ENCODE measurements at places on chromosomes 6 and 20. TPM values are rescaled to one million over a fixed set of nuclear protein-coding genes. Genes with fewer than 3 reads are reported as not detected.

Gene PAK5
- total RNA-seq: not detected

Gene EDN1
- 2.0 TPM for total RNA-seq

Gene TAGAP
- not detected for total RNA-seq

Gene TP53TG5
- total RNA-seq: under 0.01 TPM

Gene PET117
- total RNA-seq: 11.1 TPM

Gene DLL1
- total RNA-seq: 0.46 TPM

Gene BTN3A1
- total RNA-seq: 26.3 TPM

Gene AKAP12
- 67.4 TPM for total RNA-seq

Gene ASF1A
- 11.7 TPM for total RNA-seq

Gene OOEP
- total RNA-seq: not detected

Gene MUC21
- total RNA-seq: not detected

Gene NMBR
- total RNA-seq: not detected

Gene CLIC5
- total RNA-seq: not detected

Gene STMND1
- total RNA-seq: not detected

Gene RFX6
- not detected for total RNA-seq

Gene MRPS26
- 44.7 TPM for total RNA-seq

Gene SPTLC3
- total RNA-seq: 2.8 TPM

Gene KCNQ5
- 1.7 TPM for total RNA-seq

Gene GGTLC1
- not detected for total RNA-seq

Gene JARID2
- 9.0 TPM for total RNA-seq

Gene SPO11
- not detected for total RNA-seq

Gene KIAA1755
- 1.9 TPM for total RNA-seq

Gene SAPCD1
- 0.28 TPM for total RNA-seq

Gene MRAP2
- 0.65 TPM for total RNA-seq

Gene TOMM6
- total RNA-seq: 59.4 TPM

Gene SUMO4
- total RNA-seq: 1.3 TPM

Gene DDX43
- 0.55 TPM for total RNA-seq

Gene POU5F1
- total RNA-seq: 0.09 TPM

Gene COL11A2
- total RNA-seq: 0.14 TPM

Gene GJA10
- total RNA-seq: not detected

Gene DCBLD1
- total RNA-seq: 50.5 TPM

Gene CST2
- total RNA-seq: 0.71 TPM

Gene HRH3
- not detected for total RNA-seq

Gene BMP2
- 8.8 TPM for total RNA-seq

Gene CDH22
- total RNA-seq: not detected

Gene CUL7
- 49.3 TPM for total RNA-seq

Gene EEF1A2
- total RNA-seq: 3.0 TPM

Gene TP53INP2
- total RNA-seq: 2.2 TPM

Gene HFE
- total RNA-seq: 13.7 TPM

Gene C4A
- total RNA-seq: 11.3 TPM

Gene SLC22A3
- total RNA-seq: 3.0 TPM

Gene CNPY3
- total RNA-seq: 21.9 TPM

Gene NEU1
- 88.7 TPM for total RNA-seq

Gene FAM209B
- not detected for total RNA-seq

Gene CLVS2
- total RNA-seq: under 0.01 TPM

Gene BANF2
- not detected for total RNA-seq

Gene UNC5CL
- total RNA-seq: 0.09 TPM

Gene SLC52A3
- total RNA-seq: not detected

Gene HLA-DPB1
- 2.3 TPM for total RNA-seq

Gene PTGIS
- total RNA-seq: 605 TPM

Gene ZSCAN26
- 12.3 TPM for total RNA-seq

Gene NRN1
- total RNA-seq: not detected

Gene MEI4
- not detected for total RNA-seq

Gene SMIM8
- total RNA-seq: 3.6 TPM

Gene TFAP2B
- total RNA-seq: not detected
